Erythroblast (primary cell): ENCODE measurements at places on chromosomes 5 and 9.

GRCh38 chr5:122775550-122776542 lies 966 bp downstream of the SNX2 start:
- DNase-seq = peak; percentile 46

DNA sequence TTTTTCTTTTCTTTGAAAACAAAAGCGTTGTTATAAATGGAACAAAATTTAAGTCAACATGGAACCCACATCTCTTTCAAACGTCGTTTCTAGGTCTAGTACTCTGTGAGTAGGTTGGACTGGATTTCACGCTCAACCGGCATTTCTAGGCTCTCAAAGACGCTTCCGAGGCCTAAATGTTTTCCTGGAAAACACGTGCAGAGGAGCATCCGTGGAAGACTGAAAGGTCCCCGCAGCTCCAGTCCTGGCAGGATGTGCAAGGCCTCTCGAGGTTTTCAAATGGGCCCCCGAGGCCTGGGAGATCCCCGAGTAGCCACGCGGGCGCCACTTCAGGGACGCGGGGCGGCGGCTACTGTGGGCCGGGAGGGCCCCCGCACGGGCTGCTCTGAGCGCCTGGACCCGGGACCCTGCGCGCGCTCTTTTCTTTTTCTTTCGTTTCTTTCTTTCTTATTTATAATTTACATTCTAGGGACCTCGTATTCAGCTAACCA lies 4.2 kb upstream of the IRX2 start:
- no peak for DNase-seq

- DNase-seq = no peak
Observed at GRCh38 chr5:14752497-14753071, 88.1 kb downstream of the OTULIN start.

DNA sequence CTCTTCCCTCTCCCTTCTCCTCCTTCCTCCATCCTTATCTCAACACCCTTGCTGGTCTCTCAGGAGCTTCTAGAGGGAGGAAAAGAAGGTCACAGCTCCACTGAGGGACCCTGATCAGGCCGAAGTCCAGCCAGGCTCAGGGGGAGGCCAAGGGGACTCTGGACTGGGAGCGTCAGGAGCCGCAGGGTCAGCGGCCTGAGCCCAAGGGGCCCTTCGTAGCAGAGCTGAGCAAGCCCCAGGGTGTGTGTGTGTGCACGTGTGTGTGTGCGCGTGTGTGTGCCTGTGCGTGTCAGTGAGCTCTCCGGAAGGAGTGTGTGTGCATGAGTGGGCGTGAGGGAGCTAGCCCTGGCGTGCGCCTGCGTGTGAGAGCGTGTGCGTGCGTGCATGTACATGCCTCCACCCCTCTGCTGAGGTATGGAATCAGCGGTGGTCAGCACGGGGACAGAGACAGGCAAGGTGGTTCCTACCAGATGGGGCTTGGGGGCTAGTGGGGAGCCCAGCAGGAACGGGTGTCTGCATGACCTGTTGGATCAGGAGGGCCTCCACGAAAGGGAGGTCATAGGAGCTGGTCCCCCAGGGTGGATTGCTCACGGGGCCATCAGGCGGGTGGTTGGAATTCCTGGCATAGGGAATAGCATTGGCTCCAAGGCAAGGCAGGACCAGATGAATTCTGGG lies 10.0 kb upstream of the AGPAT2 start:
- DNase-seq = no peak

- no peak for DNase-seq
Observed at GRCh38 chr9:113568571-113569321, 105.2 kb downstream of the RGS3 start.

- DNase-seq = no peak
Observed at GRCh38 chr9:4486176-4486575, 4.1 kb upstream of the SLC1A1 start.

- no peak for DNase-seq
Observed at GRCh38 chr5:111656580-111656979, 100.4 kb downstream of the NREP start.

GRCh38 chr9:13705918-13706317 lies 426.4 kb upstream of the MPDZ start:
- no peak for DNase-seq

DNA sequence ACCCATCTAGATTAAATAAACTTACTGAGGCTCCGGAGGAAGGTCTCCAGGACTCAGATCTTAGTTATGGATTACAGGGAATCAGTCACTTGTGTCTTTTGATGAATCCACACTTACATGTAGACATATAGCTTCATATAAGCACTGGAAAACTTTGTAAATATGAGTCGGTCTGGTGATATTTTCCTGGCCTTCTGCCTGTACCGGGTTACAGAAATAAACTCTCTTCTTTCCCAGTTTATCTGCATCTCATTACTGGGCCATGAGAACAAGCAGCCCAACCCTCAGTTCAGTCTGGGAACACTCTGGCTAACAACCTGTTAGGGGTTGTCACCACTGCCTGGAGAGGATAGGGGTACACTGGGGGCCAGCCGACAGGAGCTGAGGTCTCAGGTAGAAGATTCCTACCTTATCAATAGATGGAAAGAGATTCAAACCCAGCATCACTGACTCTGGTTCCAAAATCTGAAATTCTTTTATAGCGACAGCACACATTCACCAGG lies 59.1 kb downstream of the THBS4 start:
- DNase-seq = no peak

GRCh38 chr5:174222891-174223290 lies 177.4 kb downstream of the NSG2 start:
- DNase-seq = no peak

- DNase-seq = peak; percentile 55
Observed at GRCh38 chr9:22208846-22209585, 199.9 kb upstream of the CDKN2B start.

- no peak for DNase-seq
Observed at GRCh38 chr5:39211773-39212172, 7.6 kb downstream of the FYB1 start.

DNA sequence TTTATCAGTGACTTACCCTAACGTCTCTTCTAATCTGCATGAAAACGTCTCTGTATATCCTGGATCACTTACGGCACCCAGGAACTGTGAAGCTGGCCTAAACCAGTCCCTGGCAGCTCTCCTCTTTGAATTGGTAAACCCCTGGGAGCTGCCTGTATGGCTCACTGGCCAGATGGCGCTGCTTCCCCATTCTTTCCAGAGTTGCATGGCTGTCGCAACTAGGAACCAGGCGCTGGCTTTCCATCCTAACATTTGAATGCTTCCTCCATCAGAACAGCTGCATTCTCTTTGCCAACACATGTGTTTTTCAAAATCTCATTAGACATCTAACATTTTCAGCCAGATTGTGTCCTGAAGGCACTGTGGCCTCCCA lies 8.0 kb upstream of the PCA3 start:
- peak; percentile 3 for DNase-seq

- DNase-seq = no peak
Observed at GRCh38 chr5:133400120-133400519, 212.2 kb downstream of the FSTL4 start.

GRCh38 chr9:15100571-15100970 lies 190.3 kb upstream of the FREM1 start:
- no peak for DNase-seq

DNA sequence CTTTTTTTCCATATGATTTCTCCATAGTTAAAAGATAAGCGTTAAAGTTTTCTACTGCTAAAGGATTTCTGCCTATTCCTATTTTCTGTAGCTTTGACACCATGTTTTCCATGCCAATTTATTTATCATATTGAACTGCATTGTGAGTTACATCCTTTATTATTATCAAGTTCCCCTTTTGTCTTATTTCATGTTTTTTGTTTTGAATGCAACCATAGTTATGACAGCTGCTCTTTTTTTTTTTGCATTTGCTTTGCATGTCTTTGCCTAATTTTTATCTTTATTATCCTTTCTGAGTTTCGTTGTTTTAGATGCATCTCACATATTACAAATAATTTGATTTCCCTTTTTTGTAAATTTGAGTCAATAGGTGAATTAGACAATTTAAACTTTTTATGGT lies 161.5 kb downstream of the DEPDC1B start:
- no peak for DNase-seq

DNA sequence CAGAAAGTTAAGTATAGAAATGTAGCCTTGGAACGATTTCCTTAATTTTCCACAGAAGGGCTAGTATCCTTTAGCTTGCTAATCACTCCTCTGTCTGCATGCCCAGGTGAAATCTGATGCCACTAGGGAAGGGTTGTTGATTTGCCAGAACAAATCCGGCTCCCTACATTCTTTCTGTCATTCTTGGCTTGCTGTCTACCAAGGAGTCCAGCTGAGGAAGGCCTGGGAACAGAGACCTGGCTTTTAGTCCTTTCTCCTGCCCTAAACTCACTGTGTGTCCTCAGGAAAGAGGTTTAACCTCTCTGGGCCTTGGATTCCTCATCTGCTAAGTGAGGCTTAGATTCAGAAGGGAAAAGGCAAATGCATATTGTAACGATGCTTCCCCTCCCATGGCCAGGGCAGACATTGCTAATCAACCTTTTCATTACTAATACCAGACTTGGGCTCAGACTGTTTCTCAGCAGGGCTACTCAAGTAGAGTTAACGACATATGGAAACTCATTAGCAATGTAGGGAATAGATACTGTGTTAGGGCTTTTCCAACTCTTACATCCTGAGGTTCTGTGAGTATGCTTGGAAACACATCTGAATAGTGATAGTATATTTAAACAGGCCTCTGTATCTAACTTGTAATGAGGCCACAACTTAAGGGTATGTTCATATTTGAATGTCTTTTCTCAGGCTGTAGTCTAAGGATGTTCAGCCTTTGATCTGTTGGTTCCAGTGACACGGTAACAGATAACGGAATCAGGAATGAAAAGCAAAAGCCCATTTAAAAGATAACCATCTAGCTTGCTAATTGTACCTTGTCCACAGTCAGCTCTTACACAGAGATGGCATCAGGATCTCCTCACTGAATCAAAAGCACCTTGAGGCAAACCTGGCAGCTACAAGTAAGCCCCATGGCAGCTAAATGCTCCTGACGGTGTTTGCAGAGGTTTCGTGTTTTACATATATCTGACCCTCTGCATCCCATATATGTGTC lies 4.1 kb downstream of the GALNT10 start:
- DNase-seq = peak; percentile 24

DNA sequence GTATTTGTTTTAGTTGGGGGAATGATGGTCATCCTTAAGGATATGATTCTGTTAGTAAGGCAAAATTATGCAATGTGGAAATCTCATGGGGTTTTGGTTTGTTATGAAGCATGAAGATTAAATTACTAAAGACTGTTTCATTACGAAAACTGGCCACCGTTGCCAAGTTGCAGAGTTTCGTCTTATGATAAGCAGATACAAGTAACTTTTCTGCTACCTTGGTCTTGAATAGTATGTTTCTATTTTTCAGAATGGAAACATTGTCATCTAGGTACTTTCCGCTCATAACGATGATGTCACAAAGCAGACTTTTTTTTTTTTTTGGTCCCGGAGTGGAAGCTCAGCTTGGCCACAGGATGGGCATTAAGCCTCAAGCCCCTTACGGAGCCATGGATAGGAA lies 4.2 kb downstream of the CCNI2 start:
- no peak for DNase-seq

DNA sequence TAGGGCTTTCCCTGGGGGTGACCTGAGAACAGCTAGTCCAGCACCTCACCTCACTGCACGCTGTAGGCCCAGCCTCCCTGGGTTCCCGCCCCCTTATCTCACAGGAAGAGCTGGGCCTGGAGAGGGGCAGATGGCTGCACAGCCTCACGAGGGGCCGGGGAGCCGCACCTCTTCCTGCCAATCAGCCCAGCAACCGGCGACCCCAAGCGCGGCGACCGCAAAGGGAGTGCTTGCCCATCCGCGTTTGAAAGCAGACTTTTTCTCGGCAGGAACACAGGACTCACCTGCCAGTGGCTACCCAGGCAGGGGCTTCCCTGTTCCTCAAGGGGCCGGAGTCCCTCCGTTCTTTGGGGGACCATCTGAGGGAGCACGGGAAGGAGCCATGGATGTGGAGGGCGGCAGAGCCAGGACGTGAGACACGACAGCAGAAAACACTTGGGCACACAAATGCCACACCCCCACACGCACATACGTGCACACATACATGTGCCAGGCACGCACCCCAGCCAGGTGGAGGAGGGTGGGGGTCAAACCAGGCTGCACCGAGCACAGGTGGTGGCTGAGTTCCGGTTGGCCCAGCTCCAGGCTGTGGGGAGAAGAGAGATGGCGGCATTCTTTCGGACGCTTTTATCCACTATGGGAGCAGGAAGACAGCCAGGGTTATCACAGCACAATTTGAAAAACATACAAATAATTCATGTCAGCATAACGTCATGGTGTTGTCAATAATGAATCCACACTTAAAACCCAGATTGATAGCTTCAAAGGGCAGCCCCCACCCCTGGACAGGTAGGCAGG lies 11.3 kb downstream of the TMEM250 start:
- peak; percentile 78 for DNase-seq

GRCh38 chr5:111668477-111669414 lies 88.2 kb downstream of the NREP start:
- DNase-seq = no peak

DNA sequence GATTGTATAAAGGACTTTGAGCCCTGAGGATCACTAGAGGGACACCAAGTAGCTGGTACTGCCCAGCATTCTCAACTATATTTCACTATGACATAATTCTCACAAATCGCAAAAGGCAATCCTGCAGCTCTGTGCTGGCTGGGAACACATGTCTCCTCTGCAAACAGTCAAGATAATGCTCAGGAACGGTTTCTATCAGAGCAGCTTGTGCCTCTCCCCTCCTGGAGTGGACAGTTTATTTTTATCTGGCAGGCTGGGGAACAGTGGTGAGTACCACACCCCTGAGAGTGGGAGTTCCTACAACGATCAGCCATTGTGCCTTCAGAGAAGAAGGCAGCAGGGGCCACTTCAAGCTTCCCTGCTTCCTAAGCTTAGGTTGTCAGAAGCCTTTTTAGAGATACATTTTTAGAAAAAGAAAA lies 65.8 kb downstream of the ERAP1 start:
- DNase-seq = peak; percentile 91

DNA sequence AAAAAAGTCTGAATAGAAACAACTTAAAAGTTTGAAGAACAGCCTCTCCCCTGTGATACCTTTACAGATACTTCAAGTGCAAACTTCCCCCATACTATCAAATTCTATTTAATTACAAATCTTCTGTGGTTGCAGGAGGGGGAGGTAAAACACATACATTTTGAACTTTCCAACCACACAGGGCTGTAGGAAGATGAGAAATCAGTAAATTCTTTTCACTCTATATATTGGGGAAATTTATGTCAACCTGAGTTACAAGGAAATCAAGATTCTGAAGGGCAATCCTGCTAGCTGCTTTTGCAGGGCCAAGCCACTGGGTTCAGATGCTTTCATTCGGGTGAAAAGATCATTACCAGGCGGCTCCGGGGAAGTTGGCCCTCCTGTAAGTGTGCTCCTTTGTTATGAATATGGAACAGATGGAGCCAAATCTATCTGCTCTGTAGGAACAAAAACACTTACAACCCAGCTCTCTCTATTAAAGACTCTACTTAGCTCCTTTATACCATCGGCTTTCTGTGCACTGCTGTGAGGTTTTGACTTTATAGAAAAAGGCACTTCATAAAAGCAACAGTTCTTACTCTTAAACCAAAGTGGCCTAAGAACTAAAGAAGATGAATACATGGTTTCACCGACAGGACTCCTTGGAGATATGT lies 269.1 kb downstream of the EFNA5 start:
- no peak for DNase-seq

- no peak for DNase-seq
Observed at GRCh38 chr5:179486596-179487051, 63.7 kb upstream of the RUFY1 start.
